ENCODE measurements at places on chromosomes 7 and 10.

- no peak for DNase-seq
These were observed 253.1 kb upstream of the RHOBTB1 start for GRCh38 chr10:61197057-61197456.

DNA sequence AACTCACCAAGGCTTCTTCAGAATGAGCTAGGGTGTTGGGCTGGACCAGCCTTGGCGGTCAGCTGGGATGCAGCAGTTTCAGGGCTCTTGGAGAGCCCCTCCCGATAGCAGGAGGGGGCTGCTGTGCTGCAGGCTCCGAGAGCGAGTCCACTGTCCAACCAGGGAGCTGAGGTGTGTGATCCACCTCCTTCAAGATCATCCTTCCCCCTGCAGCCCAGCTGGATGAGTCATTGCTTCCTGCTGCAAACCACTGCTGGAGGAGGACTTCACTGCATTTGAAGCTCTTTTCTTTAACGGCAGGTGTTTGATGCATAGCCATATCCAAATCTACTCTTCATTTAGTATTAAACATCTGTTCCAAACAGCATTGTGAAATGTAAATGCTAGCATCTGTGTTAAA is 54.2 kb upstream of the EBF3 start:
- DNase-seq, result no peak

DNA sequence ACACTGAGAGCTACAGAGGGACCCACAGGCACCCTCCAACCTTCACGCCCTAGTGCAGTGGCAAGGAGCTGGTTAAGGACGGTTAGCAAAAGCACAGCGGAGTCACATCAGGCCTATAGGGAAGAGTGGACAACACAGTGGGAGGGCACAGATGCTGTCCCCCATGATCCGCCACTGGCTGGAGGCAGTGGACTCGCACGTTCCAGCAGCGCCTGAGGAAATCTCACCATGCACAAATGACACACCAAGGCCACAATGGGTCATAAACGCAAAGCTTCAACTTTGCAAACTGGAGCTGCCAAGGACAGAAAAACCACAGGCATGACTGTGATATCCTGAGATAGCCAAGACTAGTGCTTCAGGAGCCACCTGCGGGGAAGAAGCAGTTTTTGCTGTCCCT is 58.8 kb downstream of the GRB10 start:
- DNase-seq, result no peak

DNA sequence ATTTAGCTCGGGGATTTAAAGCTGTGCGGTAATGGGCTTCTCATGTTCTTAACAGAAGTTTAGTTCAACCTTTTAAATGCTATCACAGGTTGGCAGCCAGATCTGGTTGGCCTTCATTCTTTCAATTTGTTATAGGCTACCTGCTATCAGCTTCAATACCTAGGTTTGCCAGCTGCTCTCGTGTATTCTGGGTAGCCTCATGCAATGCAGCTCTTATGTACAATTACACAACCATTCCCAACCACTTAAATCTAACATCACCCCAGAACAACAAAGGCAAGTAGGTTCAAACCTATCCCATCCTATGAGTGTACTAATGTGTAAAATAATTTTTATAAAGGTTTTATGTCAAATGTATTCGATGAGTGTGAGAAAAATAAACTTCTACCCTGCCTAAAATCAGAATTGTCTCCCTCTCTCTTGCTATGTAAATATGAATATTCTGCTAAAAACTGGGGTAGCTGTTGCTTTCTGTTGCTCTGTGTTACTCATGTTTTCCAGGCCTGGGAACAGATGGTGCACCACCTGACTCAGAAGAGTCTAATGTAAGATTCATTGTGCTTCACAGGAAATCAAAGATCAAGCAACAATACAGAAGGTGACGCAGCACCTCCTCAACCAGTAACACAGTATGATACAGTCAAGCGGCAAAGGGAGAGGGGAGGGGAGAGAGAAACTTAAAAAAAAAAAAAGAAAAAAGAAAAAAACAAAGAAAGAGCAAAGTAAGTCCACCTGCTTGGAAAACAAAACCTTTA is 188.6 kb downstream of the ETV1 start:
- peak; percentile 31 for DNase-seq

DNA sequence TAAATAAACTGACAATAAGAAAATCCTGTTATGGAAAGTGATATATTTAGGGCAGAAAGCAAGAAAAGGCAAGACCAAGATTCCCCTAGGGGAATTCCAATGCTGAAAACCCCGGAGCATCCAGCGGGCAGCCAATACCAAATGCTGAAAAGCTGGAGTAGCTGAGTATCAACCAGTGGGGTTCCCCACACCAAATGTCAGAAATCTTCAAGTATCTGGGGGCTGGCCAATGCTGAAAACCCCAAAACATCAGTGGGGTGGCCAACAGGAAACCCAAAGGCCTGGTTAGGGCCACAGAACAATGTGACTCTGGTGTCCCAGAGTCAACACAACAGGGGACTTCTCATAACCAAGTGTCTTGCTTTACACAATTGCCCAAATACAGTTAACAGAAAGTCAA is 271.8 kb upstream of the CACNA2D1 start:
- no peak for DNase-seq

GRCh38 chr7:97845622-97846203 is 26.5 kb downstream of the ASNS start:
- DNase-seq, result no peak

DNA sequence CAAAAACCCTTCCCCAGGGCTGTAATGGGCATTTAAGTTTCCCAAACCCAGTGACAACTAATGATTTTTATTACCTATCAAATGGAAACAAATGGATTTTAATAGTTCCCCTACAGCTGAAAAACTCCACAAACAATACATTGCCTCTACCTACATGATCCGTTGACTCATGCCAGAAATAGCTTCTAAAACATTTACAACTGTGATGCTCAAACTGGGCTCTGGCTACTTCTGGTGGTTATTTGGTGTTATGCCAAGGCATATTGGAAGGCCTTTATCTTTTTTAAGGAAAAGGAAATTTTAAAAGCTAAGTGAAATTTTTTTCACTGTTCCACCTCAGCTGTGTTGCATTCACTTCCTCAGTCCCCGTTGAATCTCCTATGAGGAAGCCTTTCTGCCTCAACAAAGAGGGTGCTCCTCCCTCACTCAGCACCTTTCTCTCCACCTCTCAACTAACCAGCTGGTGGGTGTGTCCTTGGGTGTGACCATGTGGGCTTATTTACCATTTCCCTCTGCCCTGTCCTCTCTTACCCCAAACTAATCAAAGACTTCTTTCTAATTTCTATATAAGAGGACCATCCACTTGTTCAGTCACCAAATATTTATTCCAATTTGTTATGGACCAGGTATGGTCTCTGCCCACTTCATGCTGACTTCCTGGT is 82.9 kb downstream of the PRTFDC1 start:
- no peak for DNase-seq

- no peak for DNase-seq
These were observed 168.1 kb downstream of the GPR37 start for GRCh38 chr7:124597509-124597908.

GRCh38 chr7:523347-524336 is 4.0 kb upstream of the PDGFA start:
- peak; percentile 58 for DNase-seq

DNA sequence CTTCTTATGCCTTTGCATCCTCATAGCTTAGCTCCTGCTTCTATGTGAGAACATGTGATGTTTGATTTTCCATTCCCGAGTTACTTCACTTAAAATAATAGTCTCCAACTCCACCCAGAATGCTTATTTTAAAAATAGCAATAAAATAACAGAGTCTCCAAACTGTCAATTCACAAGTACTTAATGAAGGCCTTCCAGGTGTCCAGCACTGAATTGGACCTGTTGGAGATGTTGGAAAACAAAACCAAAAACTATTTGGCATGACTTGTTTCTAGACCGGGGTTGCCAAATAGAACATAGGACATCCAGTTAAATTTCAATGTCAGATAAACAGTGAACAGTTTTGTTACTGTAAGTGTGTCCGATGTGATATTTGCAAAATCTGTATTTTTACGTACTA is 208.1 kb upstream of the DKK1 start:
- no peak for DNase-seq

- no peak for DNase-seq
These were observed 31.5 kb downstream of the CLIP2 start for GRCh38 chr7:74320645-74321221.

DNA sequence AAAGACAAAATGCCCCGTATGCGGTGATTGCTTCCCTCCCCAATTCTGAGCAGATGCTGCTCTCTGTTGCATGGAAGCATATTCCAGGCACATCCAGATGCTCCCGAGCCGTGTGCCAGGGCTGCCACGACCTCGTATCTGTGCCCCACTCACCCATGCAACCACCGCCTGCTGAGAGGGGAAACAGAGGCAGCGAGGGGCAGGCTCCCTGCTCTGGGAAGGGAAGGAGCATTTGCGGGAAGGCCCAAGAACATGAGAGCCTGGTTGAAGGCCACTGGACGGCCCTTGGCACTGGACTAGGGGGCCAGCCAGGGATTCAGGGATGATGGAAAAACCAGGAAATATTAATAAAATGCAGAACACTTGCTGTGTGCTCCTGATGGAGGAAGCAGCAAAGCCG is 89.4 kb downstream of the CTBP2 start:
- no peak for DNase-seq

DNA sequence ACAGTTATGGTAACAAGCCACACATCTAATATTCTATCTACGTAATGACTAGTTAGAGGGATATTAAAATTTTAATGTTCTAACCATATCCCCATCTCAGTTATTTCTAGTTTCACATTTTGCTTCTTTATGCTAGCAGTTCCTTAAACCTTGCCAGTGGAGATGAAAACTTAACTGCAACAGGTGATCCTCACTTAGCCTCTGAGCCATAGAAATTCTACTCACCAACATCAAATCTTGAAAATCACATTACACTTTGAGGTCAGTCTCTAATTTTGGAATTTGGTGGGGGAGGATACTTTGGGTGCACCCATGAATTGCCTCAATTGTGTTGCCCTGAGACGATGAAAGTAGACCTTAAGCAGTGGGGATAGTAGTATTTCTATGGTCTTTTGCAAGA is 256.4 kb downstream of the GATA3 start:
- DNase-seq, result no peak

- no peak for DNase-seq
These were observed 139.6 kb downstream of the SKAP2 start for GRCh38 chr7:26724795-26725194.

GRCh38 chr7:75644589-75644988 is 94.2 kb downstream of the HIP1 start:
- DNase-seq, result no peak

GRCh38 chr7:157816086-157816485 is 479.3 kb downstream of the DNAJB6 start:
- no peak for DNase-seq

GRCh38 chr7:5394264-5395105 is 29.1 kb downstream of the TNRC18 start:
- DNase-seq, result no peak

DNA sequence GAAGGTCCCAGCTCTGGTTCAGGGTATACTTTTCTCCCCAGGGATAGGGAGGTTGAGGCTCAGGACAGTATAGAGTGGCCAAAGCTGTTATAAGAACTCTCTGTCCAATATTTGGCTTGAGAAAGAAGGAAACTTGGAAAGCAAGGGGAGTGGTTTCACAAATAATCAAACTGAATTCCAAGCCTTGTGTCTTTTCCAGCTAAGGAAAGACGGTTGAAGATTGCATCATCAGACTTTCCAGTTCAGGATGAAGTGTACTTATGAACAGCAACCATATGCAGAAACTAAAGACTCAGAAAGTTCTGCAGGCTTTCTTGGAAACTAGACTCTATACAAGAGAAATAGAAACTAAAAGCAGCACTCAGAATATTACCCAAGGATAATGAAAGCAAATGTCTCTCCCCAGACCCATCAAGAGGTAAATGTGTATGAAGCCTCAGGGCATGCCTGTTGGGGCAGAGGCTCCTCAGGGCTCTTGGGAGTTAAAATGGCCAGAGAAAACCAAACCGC is 46.4 kb downstream of the RAMP3 start:
- no peak for DNase-seq

DNA sequence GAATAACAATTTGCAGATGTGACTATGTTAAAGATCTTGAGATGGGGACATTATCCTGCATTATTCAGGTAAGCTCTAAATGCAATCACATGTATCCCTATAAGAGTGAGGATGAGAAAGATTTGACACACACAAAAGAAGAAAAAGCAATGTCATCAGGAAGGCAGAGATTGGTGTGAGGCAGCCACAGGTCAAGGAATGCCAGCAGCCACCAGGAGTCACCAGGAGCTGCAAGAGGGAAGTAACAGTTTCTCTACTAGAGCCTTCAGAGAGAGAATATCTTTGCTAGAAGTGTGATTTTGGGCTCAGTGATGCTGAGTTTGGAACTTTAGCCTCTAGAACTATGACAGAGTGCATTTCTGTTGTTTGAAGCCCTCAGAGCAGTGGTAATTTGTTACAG is 700.3 kb upstream of the SEMA3D start:
- DNase-seq, result no peak

GRCh38 chr7:28165261-28165660 is 15.3 kb downstream of the JAZF1 start:
- DNase-seq, result no peak

DNA sequence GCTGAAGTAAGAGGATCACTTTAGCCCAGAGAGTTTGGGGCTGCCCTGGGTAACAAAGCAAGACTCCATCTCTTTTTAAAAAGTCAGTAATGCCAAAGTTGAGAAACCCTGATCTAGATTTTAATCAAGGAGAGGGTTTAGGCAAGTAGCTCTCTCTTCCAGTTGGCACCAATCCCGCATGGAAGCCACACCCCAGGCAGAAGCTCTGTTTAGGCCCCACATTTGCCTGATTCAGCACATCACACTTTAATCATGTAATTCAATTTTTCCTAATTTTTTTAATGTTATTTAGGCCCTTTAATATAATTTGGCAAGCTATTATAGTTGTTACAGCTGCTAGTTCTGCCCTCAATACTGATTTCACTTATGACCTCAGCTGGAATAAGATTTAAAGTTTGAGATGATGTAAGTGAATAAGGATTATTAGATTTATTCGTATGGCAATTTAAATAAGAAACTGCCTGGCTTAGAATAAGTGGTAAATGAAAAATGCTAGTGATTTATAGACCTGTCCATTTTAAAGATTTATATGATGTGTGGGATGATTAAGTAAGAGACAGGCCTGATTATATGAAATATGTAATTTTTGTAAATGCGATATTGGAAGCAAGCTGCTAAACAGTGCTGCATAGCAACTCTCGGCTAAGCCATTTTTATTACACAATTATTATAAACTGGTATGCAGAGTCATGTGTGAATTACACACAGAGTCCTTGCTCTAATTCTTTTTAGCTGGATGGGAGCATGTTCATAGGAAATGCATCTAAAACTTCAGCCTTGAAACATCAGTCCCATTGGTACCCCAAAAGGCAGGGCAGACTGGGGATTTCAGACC is 80.2 kb upstream of the NFE2L3 start:
- no peak for DNase-seq

- DNase-seq, result no peak
These were observed 165.6 kb downstream of the ZEB1 start for GRCh38 chr10:31484431-31485135.

Data from glutamatergic neuron (in vitro differentiated cells).